ENCODE measurements at places on chromosomes 11 and 22.

DNA sequence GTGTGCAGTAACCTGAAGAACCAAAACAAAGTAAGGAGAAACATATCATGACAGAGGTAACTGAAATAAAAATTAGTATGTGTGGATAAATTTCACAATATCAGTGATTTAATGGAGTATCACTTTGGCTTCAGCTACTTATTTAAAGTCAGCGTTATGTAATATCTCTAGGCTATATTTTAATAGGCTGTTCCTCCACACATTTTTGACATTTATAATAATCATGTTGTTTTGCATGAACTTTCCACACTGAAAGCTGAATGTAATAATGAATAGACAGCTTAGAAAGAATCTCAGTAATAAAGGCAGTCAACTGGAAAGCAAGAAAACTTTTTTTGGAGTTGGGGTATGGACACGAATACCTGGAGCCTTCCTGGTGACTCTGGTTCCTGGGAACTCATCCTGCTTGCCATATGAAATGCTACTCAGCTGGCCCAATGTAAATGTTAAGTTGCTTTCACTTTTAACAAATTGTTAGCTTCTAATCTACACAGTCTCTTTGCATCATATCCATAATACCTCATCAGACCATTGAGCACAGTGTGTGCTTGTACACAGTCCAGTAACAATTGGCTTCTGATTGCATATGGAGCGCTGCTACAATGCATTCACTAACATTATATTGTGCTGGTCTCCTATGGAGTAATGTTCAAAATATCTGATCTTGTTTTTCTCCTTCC is 257.7 kb downstream of the SOX6 start:
- no peak for DNase-seq

DNA sequence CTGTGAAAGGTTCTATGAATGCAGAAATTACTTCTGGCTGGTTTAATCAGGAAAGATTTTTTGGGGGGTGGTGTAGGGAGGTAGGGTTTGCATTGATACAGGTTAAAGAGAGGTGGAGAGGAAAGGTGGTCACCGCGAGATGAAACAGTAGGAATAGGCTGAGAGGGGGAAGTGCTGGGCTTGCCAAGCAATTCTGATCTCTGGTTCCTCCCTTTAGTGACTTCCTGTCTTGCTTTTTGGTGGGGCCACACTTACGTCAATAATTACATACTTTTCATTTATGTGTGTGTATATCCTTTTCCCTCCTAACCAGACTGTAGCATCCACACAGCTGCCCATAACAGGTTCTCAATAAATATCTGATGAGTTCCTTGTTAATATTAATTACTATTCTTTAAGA is 120.0 kb downstream of the CTNND1 start:
- no peak for DNase-seq

GRCh38 chr11:72975778-72976521 is 161.7 kb downstream of the ATG16L2 start:
- DNase-seq = peak; percentile 96

DNA sequence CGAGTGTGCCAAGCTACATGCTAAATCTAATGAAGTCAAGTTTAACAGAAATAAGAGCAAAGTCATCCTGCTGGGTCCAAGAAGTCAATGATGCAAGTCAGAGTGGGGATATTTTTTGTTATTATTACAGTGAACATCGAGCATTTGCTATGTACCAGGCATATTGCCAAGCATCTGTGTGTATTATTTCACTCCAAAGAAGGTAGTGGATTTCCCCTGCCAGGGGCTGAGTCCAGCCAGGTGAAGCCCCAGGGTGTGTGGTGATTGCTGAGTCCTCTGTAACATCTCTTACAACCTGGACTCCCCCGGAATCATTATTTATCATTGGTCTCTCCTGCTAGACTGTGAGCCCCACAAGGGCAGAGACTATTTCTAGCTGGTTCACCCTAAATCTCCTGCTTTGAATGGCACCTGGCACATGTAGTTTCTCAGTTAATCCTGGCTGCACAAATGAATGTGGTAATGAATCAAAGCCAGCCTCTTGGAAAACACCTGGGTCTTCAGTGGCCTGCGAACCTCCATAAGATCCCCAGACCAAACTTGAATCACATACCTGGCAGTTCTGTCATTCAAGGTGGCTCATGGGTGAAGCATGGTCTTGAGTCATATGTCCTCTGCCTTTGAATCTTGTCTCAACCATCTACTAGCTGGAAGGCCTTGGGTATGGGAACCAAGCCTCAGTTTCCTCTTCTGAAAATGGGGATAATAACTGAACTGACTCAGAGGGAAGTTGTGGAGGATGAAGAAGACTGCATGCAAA is 549.2 kb downstream of the MIAT start:
- no peak for DNase-seq

DNA sequence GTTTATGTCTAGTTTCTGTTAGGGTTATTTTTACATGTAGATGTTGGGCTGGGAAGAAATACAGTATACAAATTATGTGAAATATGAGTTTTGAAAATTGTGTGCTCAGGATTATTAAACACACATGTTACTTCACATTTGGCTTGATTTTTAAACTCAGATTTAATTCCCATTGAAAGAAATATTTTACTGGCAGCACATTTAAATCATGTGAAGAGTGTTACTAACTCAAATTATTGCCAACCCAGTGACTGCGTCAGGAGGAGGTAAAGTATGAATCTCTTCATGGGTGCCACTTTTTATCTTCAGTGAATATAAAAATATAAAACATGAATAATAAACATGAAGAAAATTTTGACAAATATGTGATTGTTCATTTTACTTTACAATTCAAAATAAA is 457.5 kb upstream of the CCDC179 start:
- no peak for DNase-seq
